ENCODE measurements at places on chromosomes 7 and 10.

DNA sequence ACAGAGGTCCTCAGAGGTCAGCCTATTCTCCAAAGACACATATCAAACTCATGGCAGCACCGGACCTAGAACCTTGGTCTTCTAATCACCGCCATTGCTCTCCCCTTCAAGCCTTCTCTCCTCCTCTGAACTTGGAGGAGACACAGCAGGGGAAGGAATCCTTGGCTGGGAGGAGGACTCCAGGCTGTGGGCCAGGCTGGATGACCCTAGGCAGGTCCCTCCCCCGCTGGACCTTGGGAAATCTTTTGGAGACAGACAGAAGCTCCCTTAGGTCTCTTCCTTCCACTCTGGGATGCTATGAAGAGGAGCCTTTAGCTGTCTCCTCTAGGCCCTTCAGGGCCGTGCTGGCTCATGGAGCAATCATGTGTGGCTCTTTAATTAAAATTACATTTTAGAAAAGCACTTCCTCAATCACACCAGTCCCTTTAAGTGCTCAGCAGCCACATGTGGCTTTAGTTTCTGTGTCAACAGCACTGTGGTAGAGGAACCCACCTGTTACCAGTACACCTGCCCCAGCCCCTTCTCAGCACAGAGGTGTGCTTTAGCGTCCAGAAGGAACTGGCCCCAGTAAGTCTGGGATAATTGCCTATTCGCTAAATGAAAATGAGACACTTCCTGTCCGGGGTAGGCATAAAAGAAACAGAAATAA, 238.2 kb downstream of the CELF2 start:
- DNase-seq, result no peak

- no peak for DNase-seq
Measured at GRCh38 chr7:123674399-123675180, 18.9 kb downstream of the LMOD2 start.

GRCh38 chr7:70749831-70750230, 382.1 kb upstream of the GALNT17 start:
- DNase-seq, result no peak

DNA sequence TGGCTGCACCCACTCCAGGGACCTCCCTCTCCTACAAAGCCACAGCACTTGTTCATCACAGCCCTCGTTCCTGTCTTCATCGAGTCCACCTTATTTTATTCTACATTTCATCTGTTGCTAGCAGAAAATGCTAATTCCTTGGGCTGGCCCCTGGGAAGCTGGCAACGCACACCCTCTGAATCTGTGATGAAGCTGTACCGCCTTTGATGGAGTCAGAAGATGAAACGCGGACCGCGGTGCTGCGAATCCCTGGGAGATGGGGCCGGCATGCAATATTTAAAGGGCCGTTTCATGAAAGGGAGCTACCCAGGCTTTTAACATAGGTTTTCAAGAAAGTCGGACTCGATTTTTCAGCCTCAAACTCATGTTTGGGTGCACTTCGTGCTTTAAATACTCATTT, 88.5 kb downstream of the NPTX2 start:
- DNase-seq, result no peak

- no peak for DNase-seq
Measured at GRCh38 chr10:11320809-11321520, 290.5 kb downstream of the USP6NL start.

DNA sequence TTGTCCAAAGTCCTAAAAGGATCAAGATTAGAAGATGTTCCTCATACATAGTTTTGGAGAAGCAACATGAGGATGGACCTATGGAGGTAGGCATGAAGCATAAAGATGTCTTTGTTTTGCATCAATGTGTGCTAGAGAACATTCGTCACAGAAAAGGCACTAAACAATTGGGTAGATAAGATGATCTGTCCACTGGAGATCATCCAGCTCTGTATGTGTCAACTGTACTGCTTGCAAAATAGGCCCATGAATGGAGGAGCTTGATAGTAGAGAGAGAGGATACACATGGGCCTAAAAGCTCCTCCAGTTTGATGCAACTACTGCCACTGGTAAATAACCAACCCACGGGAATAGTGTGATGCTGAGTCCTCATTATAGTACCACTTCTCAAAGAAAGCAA, 286.4 kb upstream of the HGF start:
- no peak for DNase-seq

- DNase-seq, result no peak
Measured at GRCh38 chr10:94143261-94143660, 149.5 kb downstream of the PLCE1 start.

GRCh38 chr10:20128811-20129210, 312.6 kb downstream of the PLXDC2 start:
- DNase-seq, result no peak

DNA sequence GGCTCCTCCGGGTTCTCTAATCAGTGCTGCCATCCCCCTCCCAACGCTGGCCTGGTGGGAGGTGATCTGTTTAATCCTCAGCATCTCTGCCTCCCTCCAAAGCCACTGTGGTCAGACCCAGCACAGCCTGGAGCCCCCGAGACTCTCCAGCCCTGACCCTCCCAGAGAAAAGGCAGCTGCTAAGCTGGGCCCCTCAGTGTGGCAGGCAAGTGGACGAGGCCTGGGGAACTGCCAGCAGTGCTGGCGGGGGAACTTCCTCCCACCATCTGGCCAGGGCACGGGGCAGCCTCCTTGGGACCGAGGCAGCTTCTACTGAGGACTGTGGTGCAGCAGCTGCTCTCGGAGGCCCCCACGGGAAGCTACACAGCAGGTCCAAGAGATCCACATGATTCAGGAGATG, 51.1 kb downstream of the DPYSL4 start:
- no peak for DNase-seq

GRCh38 chr7:25951414-25952260, 200.4 kb upstream of the NFE2L3 start:
- DNase-seq, result no peak

DNA sequence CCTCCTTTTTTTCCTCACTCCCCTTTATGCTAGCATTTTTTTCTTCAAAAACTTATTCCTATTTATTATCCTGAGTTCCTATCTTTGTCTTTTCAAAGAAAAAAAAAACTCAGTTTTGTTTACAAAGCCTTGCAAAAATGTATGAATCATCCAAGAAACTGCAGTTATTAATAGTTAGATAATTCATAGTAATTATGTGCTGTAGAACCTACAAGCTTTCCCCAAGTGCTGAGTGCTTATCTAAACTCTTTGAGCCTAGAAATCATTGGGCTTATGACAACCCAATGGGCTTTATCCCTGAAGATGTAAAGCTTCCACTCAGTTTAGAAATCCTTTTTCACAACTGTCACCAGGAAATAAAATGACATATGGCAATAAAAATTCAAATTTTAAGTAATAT, 145.9 kb upstream of the WNT16 start:
- no peak for DNase-seq

DNA sequence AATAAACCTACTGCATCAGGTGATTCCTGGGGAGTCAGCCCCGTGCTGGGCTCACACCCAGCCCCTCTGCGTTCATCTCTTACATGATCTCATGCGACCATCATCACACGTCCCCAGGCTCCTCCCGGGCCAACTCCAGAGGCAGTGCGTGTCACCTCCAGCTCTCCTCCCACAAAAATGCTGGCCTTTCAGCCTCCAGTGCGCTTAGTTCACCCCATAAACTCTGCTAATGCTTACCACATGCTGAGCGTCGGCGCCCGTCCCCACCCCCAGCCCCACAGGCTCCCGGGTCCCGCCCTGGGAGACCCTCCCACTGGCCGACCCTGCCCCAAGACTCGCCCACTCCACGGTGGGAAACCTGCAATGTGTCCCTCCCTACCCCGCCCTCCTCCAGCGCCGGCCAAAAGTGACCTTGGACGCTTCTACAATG, 816 bp upstream of the SDK1 start:
- peak; percentile 21 for DNase-seq

- no peak for DNase-seq
Measured at GRCh38 chr7:54069843-54070242, 472.3 kb upstream of the VSTM2A start.

DNA sequence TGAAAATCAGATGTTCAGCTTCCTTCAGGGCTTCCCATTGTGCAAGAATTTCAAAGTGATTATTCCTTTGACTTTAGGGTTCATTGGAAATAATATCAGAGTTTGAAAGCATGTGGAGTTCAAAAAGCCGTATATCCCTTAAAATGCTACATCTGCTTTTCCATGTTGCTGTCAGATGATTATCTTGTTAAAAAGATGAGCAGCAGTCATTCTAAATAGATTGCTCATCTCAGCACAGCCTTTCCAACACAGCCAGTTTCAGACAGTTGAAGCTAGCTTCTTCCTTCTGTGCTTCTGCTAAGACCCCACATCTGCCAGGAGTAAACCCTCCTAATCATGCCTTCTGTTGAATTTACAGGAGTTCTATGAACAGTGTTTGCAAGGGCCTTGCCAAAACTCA, 204.4 kb upstream of the PTER start:
- no peak for DNase-seq

DNA sequence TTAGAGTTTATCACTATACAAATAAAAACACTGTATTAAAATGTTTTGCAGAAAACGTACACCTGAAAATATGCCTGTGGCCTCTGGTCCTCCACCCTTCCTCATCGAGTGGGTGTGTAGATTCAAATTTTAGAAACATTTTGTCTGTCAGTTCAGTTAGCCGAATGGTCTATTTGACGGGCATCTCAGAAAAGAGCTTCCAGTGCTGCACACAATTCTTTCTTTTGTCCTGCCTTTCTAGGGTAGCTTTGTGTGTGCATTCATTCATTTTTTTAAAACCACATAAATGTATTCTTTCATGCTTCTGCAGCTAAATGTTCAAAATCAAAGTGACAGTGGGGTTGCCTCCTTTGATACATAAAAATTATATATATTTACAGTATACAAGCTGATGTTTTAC, 46.8 kb downstream of the GNAI1 start:
- no peak for DNase-seq

GRCh38 chr7:121336579-121336978, 7.8 kb downstream of the WNT16 start:
- no peak for DNase-seq

- no peak for DNase-seq
Measured at GRCh38 chr7:37284285-37284684, 164.4 kb downstream of the ELMO1 start.

- DNase-seq, result no peak
Measured at GRCh38 chr7:30173058-30173897, 38.5 kb downstream of the MTURN start.

- no peak for DNase-seq
Measured at GRCh38 chr7:125130173-125130572, 200.5 kb upstream of the POT1 start.

GRCh38 chr7:82534684-82535083, 91.1 kb upstream of the CACNA2D1 start:
- DNase-seq, result no peak

GRCh38 chr10:78349911-78350663, 316.4 kb downstream of the RPS24 start:
- peak; percentile 1 for DNase-seq

DNA sequence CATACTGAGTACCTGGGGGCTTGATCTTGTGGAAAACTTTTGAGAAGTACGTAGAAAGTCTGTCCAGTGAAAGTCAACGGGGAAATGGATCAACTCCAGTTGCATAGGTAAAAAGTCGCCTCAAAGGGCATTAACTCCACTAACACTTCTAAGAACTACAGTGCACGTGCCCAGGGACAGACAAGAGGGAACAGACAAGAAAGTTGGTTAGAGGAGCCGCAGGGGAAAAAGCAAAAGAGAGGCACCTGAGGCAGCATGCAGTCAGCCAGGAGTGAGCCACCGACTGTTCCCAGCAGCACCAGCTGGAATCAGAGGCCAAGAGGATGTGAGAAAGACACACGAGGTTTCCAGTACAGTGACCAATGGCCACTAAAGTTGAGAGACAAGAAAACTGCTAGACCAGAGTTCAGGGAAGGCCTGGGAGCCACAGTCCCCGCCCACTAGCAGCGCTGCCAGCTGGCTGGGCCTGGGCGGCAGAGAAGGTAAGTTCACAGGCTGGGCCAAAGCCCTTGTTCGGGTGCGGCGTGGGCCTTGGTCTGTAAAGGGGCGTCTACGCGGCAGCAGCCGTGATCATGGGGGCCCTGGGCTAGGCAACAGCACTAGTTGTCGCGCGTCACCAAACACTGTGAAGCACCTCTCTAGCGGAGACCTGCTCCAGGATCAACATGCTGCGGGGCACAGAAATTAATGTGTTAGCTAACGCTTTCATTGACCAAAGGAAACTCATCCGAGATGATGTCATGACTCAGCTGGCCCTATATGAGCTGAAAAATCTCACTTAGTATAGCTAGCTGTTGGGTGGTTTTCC, 14.0 kb downstream of the ITGB1 start:
- no peak for DNase-seq

- no peak for DNase-seq
Measured at GRCh38 chr10:61592581-61592980, 70.1 kb upstream of the CABCOCO1 start.

DNA sequence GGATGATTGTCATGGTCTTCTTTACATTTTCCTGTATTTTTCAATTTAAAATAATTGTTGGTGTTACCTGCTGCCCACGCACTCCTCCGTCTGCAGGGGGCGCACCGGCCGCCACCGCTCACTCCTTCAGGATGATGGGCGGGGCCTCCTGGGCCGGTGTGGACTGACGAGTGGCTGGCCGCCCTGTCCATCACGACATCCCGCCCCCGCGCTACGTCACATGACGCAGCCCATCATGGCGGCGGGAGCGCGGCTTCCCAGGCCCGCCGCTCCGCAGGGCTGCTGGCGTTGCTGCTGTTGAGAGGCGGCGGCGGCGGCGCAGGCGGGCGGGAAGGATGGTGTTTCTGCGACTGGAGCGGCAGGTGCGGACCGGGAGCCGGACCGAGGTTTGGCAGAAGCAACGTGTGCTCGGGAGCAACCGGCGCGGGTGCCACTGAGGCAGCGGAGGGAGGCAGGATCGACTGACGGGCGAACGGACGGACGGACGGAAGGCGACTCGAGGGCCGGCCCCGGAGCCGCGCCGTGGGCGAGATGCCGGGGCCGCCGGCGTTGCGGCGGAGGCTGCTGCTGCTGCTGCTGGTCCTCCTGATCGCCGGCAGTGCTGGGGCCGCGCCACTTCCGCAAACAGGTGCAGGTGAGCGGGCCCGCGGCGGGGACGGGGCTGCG, at the start of gene LMTK2:
Gene LMTK2, plus strand, starts transcription at position 216 of the 666 bp plus-strand sequence. Its CDS starts 316 bp downstream, at position 532.
- peak; percentile 96 for DNase-seq

DNA sequence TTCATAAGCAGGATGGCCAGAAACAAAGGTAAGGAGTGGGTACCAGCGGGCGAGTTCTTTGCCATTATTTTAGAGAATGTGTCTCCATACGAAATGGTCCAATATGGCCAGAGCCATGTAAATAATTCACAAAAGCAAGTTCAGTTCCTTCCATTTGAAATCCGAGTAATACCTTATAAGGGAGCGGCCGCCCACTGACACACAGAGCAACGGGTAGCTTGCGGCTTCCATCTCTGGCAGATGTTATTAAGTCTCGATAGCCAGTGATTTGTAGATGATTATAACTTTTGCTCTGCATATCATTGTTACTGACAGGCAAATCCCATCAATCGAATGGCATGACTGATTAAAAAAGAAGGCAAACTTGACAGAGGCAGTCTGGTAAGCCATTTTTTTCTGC, 63.2 kb downstream of the GFRA1 start:
- no peak for DNase-seq

- no peak for DNase-seq
Measured at GRCh38 chr7:88881136-88881535, 85.6 kb upstream of the TEX47 start.

Measured in activated naive CD4-positive, alpha-beta T cell treated with anti-CD3 and anti-CD28 coated beads, Interleukin-2, amount 10 ng/mL, durations not matched to agents 7 days and 5 days (primary cell).